Inflammatory macrophage treated with lipopolysaccharide for 4 hours (primary cell): ENCODE measurements at places on chromosomes 4 and X.

GRCh38 chr4:40515398-40516293, 114.0 kb downstream of the RBM47 start:
- DNase-seq, result peak; percentile 88

- no peak for DNase-seq
Measured at GRCh38 chrX:63664083-63664482, 120.9 kb downstream of the ARHGEF9 start.

DNA sequence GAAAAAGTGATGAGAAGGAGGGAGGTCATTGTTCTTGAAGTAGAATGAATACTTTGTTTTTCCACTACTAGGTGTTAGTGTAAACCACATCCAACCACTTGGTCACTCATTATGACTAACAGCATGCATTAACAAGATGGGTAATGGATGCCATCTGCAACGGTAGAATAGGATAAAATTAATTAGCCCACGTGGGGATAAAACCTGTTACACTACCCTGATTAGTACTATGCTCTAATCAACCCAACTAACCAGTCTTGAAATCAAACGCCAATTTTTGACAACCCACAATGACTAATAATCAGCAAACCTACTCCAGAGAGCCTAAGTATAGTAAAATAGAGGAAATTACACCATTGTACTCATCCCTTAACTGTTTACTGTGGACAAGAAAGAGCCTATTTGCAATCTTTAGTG, 93.4 kb upstream of the MCF2 start:
- no peak for DNase-seq

GRCh38 chr4:187576751-187577150, 418.8 kb upstream of the ZFP42 start:
- DNase-seq, result no peak

DNA sequence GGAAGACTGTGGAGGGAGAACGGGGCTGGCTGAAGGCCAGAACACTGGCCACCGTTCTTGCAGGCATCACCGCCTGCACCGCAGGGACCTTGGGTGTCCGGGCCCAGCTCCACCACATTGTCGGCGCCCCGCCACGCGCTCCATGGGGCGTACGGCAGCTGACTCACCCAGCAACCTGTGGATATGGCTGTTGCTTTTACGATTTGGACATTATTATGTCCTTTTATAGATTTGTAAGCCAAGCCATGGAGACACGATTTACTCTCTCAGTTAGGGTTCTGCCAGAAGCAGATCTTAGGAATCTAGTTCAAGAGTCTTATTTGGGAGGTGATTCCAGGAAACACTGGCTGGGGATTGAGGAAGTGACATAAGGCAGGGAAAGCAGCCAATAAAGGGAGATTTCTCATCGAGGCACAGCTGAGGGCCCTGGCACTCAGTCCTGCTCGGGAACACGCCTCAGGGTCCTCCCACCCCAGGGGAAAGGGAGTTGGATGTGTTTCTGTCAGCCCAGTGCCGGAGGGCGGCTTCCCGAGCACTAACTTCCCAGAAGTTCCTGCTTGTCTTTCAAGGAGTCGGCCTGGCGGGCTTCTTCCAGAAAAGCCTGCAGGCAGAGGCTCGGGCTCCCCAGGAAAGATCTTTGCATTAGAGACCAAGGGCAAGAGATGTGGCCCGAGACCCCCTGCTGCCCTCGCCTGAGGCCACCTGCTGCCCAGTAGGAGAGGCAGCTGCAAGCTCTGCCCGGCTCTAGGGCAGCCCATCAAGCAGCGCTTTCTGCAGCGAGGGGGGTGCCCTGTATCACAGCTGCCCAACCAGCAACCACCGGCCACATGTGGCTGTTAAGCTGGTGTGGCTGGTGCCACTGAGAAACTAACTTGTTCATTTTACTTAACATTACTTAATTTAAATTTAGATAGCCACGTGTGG, 52.9 kb downstream of the CRMP1 start:
- DNase-seq, result no peak

DNA sequence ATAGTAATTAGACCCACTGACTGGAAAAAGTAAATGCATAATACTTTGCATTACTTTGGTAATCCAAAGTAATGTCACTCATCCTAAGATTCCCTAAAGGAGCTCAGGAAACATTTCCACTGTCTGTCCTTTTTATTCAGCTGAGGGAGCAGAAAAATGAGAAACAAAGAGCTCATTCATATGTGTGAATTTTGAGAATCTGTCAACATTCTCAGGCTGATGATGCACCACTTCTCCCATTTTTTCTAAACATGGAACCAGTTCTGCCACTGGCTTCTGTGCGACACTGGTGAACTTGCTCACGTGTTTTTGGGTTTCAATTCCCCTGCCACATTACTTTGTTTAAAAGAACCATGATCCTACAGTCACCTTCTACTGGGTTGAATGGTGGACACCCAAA, 28.4 kb upstream of the ADH7 start:
- DNase-seq, result no peak

DNA sequence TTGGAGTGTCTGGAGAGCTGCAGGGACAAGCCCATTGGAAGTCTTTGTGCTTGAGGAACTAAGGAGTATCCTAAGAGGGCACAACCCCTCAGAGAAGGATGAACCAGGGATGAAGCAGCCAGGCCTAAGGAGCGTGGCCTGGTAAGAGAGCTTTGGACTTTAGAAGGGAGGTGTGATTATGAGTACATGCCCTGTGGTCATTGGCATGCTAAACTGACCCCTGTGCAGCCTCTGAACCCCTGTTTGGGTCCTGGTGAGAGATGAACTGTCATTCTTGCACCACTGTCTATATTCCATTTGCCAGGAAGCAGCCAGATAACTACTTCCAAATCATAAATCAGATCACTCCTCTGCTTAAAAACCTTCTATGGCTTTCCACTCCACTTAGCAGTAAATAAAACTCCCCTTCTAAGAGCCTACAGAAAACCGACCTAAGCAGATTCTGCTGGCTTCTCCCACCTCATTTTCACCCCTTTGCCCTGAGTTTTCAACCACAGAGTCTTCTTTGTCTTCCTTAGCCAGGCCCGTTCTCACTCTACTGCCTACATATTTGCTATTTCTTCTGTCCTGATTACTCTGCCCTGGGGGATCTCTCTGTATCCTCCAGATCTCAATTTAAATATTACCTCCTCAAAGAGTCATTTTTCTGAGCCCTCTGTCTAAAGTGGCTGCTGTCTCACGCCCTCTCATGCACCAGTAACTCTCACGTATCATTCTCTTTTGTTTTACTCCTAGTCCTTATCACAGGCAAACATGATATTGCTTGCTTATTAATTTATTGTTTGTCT, 56.7 kb downstream of the MID1IP1 start:
- no peak for DNase-seq

DNA sequence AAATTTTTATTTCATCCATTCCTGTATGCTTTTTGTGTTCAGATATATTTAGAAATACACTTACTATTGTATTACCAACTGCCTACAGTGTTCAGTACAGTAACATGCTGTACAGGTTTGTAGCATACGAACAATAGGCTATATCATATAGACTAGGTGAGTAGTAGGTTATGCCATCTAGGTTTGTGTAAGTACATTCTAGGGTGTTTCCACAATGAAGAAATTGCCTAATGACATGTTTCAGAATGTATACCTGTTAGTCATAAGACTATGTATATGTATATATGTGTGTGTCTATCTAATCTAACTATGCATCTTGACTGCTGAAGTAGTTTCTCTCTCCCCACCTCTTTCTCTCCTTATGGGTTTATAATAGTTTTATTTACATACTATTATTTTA, 51.5 kb upstream of the BTC start:
- DNase-seq, result no peak
